ENCODE measurements at places on chromosomes 11 and 22.

- no peak for DNase-seq
Measured at GRCh38 chr22:35135165-35135564, 69.2 kb downstream of the ISX start.

DNA sequence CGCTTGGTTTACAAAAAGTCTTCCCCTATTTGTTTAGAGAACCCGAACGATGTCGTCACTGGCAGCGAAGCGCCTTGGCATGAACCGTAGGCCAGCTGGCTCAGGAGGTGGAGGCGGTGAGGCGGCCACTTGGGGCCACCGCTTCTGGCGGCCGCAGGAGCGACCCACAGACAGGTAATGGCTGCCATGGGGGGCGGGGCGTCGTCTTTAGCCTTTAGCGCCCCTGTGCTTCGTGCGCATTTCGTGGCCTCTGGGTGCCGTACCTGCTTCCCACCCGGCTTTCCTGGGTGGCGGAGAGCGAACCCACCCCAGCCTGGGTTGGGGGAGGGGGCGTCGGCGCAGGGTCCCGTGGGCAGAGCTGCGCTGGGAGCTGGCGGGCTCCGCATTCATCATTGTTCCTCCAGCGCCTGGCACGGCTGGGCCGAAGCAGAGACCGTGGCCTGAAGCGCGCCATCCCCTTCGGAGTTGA, 469 bp upstream of the OSBP2 start:
- DNase-seq = peak; percentile 48

- no peak for DNase-seq
Measured at GRCh38 chr22:20245577-20246367, 22.3 kb downstream of the RTN4R start.

- DNase-seq = no peak
Measured at GRCh38 chr11:3163241-3163981, 1.7 kb downstream of the OSBPL5 start.

Measured in stimulated activated CD8-positive, alpha-beta memory T cell treated with anti-CD3 and anti-CD28 coated beads, Interleukin-7, amount 100 ng/mL, for 4 hours (primary cell).